ENCODE measurements at places on chromosomes 1 and 21.

DNA sequence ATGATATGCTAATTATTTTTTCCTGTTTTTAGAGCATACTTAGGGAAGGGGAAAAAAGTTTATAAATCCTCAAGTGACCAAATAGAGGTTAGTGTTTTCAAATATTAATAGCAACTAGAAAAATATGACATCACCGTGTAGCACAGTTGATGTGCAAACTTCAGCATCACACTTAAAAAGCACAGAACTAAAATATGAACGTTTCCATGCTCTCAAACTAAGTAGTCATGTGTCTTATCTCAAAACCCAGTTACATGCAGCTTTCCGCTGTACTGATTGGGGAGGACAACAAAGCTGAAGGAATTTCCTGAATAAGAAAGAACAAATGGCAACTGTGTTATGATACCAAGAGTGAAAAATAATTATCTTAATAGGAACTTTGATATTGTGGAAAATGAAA lies 903.7 kb downstream of the ADGRL2 start:
- DNase-seq = peak; percentile 97

DNA sequence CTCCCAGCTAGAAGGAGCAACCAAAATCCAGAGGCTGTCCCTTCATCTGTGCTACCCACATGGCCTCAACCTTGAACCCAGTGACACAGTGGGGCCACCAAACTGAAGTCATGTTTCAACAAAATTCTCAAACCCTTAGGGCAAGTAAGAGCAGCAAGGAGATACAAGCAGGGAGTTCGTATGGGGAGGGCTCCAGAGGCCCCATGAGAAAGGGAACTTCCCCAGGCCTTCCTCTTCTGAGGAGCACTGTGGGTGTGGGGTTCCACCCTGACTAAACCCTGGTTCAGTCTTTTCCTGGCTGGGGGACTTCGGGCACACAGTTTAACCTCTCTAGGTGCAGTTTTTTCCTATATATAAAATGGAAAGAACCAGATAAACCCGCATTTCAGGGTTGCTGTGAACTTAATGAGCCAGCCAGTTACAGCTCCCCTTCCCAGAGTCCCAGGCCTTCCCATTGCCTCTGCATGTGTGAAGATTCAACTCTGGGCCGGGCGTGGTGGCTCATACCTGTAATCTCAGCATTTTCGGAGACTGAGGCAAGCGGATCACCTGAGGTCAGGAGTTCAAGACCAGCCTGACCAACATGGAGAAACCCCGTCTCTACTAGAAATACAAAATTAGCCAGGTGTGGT lies 8.0 kb upstream of the THEMIS2 start:
- no peak for DNase-seq

DNA sequence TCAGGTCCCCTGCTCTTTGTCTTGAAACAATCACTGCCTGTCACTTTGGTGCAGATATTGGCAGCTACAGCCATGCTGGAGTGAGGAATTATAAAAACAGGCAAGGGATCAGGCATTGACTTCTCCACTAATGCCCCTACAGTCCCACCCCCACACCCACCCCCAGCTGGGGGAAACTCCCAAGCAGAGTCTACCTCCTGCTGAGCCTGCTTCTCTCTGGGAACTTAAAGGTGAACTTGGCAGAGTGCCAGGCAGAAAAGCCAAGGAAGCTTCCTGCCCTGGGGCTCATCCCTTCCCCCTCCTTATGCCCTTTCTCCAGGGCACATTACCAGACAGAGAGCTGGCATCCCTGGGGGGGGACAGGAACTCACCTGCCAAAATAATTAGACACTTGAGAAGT lies 6.7 kb downstream of the NCMAP start:
- DNase-seq = no peak

- DNase-seq = no peak
These were observed 2.6 kb downstream of the DNAJC28 start for GRCh38 chr21:33488936-33489335.

DNA sequence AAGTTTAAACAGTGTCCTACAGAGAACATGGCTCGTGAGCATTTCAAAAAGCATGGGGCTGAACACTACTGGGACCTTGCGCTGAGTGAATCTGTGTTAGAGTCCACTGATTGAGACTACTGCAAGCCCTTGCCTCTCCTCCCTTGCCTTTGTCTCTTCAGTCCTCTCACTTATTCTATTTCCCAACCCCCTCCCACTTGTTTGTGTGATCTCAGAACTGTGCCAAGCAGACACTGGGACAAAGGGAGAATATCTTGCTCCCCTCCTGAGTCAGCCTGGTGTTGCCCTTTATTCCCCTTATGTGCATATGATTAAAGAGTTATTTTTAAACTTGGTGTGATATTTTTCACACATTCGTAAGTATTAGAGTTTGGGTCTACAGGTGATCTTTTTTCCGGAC lies 11.1 kb upstream of the RPRD2 start:
- DNase-seq = no peak

DNA sequence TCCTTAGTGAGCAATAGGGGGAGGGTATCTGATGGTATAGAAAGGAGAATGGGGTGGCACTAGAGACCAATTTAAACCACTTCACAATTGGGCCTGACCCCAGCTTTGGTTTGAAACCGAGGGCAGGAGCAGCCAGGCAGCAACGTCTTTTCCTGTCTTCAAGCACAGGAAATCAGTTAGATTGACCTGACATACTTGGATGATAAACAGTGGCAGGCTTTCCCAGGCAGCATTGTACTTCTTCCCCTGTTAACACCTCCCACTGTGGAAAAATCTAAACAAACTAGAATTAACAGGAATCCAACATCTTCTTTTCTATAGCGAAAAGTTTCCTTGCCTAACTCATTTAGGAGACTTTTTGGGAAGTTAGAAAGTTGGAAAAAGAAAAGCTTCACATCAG lies 40.6 kb downstream of the SELL start:
- peak; percentile 88 for DNase-seq

DNA sequence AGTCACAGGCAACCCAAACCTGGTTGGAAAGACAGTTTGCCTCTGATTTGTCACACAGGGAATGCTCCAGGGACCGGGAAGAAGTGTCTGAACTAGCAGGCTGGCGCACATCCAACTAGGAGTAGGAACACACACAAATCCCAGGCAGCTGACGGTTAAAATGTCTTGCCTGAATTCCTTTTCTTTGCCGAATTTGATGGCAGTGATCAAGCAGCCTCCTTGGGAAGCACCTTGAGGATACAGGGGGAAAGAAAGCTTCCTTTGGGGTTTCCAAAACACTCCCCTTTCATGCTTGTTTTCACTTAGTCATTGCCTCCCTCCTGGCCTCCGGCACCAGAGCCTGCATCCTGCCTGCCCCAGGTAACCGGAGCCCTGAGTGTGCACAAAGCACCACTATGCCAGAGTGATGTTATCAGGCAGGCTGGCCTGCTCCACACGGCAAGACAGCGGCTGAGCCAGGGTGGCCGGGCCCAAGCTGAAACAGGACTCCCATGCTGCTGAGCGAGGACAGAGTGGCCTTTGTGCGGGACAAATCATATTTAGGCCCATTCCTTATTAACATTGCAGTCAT lies 193.8 kb downstream of the LMX1A start:
- no peak for DNase-seq

DNA sequence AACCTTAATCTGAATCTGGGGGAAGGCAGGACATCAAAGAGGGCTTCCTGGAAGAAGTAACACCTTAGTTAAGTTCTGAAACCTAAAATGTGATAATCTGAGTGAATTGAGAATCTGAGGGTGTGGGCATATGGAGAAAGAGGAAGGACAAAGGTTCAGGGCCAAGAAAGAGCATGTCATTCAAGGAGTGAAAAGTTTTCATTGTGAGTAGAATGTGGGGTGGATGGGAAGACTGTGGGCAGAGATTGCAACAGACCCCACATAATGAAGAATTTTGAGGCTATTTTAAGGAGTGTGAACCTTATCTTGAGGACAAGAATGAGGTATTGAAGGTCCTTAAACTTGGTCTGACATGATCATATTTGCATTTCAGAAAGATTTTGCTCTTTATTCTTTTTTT lies 227.2 kb downstream of the PTGER3 start:
- no peak for DNase-seq

GRCh38 chr1:3599286-3599811 lies 12.0 kb downstream of the MEGF6 start:
- no peak for DNase-seq

GRCh38 chr21:34553151-34553952 lies 41.3 kb upstream of the KCNE1 start:
- peak; percentile 52 for DNase-seq

GRCh38 chr1:109331113-109331512 lies 24.3 kb upstream of the MYBPHL start:
- DNase-seq = no peak

- no peak for DNase-seq
These were observed 185.9 kb downstream of the TPR start for GRCh38 chr1:186189156-186189555.

DNA sequence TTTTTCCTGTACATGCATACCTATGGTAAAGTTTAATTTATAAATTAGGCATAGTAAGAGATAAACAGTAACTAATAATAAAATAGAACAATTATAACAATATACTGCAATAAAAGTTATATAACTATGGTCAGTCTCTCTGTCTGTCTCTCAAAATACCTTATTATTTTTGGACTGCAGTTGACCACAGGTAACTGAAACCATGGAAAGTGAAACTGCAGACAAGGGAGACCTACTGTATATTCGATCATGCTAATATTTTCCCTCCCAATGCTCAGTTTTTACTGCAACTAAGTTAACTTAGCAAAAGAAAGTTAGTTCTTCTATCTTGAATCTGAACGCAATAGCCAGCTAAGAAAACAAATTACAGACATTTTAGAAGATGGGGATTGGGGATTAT lies 12.3 kb upstream of the DHX9 start:
- no peak for DNase-seq

DNA sequence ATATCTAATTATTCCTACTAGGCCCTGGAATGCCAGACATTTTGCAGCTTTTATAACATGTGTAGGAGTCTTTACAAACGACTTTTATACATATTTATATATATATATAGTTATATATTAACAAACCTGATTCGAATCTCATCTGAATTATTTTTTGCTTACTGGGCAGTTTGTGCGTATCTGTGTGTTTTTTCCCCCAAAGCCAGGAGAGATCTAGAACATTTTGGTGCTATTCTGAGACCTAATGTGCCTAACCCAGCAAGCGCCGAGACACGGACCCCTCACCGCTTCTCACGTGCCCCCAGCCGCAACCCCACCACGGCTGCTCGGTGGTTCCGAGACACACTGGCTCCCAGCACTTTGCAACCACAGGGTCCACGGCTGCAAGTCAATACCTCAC lies 54.8 kb downstream of the CASZ1 start:
- no peak for DNase-seq

GRCh38 chr21:34800797-34801518 lies 132.2 kb downstream of the CLIC6 start:
- no peak for DNase-seq

DNA sequence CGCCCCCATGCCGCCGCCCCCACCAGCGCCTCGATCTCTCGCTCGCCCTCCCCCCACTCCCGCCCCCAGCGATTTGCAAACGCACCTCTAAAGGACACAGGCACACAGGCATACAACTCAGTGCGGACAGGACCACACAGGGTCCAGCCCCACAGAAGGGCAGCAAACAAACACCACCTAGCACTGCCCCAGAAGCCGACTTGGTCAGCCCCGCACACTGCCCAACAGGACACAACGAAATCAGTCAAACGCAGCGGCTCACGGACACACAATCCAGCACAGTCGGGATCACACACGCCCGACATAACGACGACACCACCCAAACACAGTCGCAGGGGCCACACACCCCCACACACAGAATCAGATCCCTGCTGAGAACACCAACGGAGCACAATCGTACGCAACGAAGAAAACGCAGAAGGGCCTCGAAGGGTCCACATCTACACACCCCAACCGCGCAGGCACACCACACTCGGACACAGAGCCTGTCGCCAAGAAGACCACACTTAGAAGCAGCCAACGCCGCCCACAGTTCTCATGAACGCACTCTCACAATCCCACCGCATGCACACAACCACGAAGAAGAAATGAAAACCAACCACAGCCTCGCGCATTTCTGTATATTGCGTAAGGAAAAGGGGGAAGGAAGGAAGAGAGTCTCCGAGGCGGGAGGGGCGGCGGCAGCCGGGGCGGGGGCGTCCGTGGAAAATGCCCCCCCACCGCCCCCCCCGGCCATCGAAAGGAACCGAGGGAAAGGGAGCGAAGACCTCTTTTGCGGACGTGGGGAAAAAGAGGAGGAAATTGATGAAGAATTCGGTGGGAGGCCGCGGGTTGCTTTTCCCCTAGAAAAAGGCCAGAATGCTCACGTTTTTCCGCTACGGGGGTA lies 481 bp downstream of the TAL1 start:
- DNase-seq = no peak

DNA sequence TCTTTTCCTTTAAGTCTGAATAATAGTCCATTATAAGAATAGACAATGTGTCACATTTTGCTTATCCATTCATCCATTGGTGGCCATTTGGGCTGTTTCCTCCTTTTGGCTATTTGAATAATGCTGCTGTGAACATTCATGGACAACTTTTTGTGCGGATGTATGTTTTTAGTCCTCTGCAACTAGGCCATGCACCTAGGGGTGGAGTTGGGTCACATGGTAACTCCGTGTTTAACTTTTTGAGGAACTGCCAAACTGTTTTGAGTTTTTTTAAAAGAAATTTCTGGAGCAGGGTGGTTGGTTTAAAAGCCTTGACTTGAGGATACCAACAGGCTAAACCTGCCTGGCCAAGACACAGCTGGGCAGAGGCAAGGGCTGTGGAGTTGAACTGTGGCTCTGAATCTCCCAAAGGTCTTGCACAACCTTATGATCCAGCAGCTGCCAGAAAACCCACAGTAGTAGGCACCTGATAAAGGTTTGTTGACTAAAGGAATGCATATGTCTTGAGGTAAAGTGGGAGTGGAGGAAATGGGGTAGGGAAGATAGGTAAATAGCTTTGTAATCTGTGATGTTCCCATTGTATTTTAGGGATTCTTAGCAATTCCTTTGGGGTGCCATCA lies 5.6 kb upstream of the RPTN start:
- DNase-seq = no peak
